ENCODE measurements at places on chromosomes 2 and 18.

DNA sequence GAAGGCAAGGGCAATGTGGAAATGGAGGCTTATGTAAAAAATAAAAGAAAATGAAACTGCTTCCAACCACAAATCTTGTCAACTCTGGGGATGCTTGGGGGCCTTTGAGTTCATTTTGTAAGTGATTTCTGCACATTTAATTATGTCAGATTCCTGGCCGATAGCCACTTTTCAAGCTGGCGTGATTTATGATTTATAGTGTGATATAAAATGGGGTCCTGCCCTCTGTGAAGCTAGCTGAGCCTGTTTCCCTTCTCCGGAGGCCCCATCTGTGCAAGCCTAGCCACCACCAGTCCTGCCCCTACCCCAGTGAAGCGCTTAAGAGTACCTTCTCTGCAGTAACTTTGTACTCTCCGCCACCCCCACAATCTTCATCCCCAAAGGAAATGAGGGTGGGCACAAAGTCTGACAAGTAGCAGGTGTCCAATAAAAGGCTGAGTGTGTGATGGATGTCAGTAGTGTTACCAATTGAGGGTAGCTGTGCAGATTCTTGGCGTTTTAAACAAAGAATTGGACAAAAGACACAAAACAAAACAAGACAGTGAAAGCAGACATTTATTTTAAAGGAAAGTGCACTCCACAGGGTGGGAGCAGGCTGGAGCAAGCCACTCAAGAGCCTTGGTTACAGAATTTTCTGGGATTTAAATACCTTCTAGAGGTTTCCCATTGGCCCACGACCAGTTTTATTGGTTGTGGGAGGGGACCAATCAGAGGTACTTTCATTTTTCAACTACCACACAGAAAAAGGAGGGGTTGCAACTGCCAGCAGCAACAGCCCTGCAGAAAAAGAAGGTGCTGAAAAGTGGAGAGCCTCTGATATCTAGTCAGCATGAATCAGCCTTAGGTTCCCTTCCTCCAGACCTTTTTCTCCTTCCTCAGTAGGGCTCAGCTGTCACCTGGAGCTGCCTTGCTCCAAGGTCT lies 39.0 kb upstream of the SIX3 start:
- DNase-seq = no peak

GRCh38 chr2:6446938-6447608 lies 418.6 kb downstream of the CMPK2 start:
- DNase-seq = no peak

DNA sequence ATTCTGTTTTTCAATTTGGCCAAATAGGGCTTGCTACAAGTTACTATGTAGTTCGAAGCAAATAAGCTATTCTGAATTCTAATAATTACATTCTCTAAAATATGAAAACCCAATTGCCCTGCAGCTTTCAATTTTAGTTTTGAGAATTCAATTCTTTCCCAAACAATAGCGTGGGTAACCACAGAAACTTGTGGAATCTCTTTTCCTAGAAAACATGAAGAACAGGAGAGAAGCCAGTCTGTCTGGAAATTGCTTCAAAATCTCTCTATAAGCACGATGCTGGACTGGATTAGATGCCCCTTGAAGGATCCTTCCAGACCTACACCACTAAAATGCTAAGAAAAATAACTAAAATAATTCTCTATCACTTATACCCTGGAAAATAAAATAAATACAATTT lies 115.0 kb downstream of the THADA start:
- no peak for DNase-seq

GRCh38 chr2:124079045-124079444 lies 54.0 kb downstream of the CNTNAP5 start:
- no peak for DNase-seq

DNA sequence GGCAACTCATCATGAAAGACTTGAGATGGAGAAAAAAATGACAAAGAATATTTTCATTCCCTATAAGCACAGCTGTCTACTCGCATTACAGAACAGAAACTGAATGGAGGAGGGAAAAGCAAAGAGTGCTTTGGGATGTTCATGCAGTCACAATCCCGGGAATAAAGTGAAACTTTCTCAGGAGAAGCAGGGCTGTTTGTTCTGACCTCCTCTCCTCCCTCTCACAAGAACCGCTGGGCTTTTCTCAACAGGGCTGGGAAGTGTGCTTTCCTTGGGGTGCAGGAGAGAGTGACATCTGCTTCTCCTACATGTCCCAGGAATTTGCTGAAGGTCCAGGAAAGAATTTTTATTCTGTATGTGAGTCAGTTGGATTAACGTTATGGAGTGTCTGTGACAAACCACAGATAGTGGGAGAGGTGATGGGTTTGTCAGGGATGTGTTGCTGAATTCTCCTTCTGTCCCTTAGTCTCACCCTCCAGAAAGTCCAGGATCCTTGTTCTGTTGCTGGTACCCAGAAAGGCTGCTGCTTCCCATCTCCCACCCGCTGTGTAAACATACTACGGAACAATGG lies 125.6 kb downstream of the HRH4 start:
- DNase-seq = no peak

- no peak for DNase-seq
These were observed 692.0 kb upstream of the FAM98A start for GRCh38 chr2:34291076-34291475.

DNA sequence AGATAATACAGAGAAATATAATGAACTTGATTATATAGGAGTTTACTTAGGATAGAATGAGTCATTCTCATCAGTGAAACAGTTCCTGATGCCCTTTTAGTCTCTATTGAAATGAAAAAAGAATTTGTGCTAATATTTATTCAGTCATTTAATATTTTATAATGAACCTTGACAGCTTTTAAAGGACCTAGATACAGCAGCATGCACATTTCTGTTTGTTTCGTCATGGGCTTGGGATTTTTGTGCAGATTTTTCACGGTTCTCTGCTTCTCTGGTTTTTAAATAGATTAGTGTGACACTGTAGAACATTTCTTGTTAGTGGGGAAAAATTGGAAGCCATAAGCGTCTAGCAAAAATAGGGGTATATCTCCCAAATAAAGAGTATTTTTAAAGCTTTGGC lies 60.7 kb downstream of the NABP1 start:
- no peak for DNase-seq

- no peak for DNase-seq
These were observed 36.8 kb downstream of the ARMC9 start for GRCh38 chr2:231235217-231235616.

GRCh38 chr2:197360744-197361156 lies 50.2 kb upstream of the ANKRD44 start:
- no peak for DNase-seq

GRCh38 chr2:44952143-44952805 lies 10.8 kb downstream of the SIX3 start:
- DNase-seq = peak; percentile 18

- no peak for DNase-seq
These were observed 195.9 kb upstream of the DTNA start for GRCh38 chr18:34514238-34514637.

DNA sequence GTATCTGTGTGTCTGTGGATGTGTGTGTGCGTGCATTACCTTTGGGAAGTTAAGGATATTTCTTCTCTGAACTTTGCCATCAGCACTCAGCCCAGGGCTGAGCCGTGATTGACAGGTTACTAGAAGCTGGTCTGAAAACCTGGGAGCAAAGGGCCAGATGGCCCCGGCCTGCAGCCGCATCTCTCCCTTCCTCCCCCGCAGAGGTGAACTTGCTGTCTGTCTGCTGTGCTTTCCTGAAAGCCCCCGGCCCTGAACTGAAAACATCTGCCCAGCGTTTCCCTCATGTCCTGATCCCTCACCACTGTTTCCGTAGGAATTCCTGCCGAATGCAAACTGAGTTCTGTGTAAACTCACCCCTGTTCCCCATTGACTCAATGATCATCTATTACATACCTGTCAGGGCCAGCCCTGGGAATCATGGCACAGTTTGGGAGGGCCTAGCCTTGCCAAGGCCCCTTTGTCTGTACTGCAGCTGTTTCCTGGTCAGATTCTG lies 45.8 kb downstream of the MYCN start:
- DNase-seq = no peak

- no peak for DNase-seq
These were observed 327.4 kb upstream of the HS6ST1 start for GRCh38 chr2:128646091-128646490.

- DNase-seq = no peak
These were observed 893.3 kb upstream of the TMEFF2 start for GRCh38 chr2:193088026-193088425.

GRCh38 chr2:206845877-206846276 lies 80.5 kb downstream of the FASTKD2 start:
- no peak for DNase-seq

DNA sequence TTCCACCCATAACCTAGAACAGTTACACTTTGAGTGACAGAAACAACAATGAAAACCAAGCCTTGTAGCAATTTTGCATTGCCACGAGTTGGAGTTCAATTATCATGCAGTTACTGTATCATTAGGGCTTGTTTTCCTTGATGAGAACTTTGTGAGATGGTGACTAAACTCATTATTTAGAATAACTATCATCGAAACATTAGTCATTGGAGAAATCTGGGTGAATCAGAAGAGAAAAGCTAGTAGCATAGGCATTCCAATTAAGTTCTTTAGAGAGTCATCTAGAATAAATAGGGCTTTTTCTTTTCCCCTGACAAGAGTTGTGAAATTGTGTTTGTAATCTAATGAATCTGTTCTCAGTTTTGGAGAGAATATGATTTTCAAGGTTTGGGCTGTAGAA lies 122.8 kb upstream of the DOCK10 start:
- DNase-seq = no peak

DNA sequence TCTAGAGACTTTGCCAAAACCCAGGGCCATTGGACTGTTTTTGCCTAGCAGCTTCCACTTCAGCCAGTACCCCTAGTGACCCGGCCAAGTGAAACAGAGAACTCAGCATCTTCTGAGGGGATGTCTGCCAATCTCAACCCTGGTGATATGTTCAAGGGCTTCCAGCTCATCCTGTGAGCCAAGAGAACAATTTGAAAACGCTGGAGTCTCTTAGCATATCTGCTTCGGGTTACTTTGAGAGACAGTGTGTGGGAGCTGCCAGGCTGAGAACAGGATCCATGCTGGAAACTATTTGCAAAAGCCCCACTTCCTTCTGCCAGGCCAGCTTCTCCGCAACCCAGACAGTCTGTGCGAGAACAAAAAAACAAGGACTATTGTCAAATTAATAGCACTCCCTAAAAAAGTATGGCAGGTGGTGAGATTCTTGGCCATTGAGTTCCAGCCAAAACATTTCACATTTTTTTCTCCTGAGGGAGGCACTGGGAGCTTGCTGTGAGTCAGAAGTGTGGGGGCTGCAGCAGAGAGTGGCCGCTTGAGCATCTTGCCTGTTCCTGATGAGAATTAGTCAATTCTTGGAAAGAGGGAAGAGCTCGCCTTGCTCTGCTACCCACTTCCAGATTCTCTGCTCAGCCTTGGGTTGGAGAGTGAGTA lies 395.6 kb upstream of the TRIB2 start:
- peak; percentile 66 for DNase-seq

GRCh38 chr18:27412556-27412955 lies 227.4 kb upstream of the CHST9 start:
- no peak for DNase-seq

DNA sequence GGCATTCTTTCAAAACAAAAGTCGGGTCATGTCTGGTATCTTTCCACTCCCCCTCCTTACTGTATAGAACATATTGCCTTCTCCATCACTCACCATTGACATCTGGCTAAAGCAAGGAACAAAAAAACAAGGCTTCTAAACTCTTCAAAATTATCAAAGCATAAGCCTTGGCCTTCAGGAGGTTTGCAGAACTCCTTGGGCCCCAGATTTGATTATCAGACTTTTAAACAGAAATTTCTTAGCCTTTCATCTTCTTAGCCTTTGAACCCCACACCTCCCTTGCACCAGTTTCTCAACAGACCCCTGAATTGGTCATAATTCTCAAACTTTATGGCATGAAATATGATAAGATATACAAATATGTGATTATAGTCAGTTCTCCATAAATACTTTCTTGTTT lies 59.8 kb upstream of the XDH start:
- DNase-seq = no peak

- no peak for DNase-seq
These were observed 182.0 kb upstream of the LINC00305 start for GRCh38 chr18:64330931-64331330.

GRCh38 chr18:10669441-10670100 lies 143.7 kb downstream of the NAPG start:
- no peak for DNase-seq

DNA sequence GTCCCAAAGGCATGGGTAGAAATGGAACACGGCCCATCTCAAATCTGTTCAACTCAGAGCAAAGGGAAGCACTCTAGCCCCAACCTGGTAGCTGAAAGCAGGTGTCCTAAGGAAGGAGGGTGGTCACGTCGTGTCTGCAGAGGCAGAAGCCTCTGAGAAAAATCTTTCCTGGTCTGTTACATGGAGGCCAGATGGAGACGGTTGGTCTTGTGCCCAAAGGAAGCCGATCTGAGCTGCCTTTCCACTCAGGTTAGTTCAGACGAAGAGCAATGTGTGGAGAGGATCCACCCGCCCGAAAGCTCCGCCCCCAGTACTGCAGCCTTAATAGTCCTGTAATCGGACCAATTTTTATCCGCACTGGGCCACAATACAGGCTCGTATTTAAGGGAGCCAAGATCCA lies 54.9 kb upstream of the AMMECR1L start:
- no peak for DNase-seq

GRCh38 chr2:59093571-59093970 lies 852.4 kb upstream of the FANCL start:
- DNase-seq = no peak

- no peak for DNase-seq
These were observed 690.4 kb upstream of the NRXN1 start for GRCh38 chr2:51722311-51722710.

GRCh38 chr2:181178823-181179412 lies 198.5 kb downstream of the UBE2E3 start:
- DNase-seq = no peak

DNA sequence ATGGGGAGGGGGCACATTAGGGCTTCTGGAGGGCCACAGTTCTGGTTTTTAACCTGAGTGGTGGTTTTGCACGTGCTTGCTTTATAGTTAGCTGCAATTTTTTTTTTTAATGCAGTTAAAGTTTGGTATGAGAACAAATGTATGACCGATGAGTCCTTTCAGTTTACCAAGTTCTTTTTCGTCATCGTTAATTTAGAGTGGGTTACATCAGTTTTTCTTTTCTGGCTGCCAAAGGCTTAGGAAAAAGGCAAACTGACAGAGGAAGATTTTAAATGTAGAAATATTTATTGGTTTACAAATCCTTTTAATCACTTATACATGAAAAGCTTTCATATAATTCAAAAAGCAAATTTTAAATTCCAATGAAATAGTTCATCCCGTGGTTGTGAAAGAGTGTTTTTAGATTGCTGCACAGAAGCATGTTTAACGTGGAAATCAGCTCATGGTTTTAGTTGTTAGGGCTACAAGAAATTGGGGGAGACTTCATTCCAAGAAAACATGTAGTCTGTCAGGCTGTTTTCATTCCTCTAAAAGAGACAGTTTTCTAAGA lies 82.9 kb downstream of the MSH2 start:
- no peak for DNase-seq

DNA sequence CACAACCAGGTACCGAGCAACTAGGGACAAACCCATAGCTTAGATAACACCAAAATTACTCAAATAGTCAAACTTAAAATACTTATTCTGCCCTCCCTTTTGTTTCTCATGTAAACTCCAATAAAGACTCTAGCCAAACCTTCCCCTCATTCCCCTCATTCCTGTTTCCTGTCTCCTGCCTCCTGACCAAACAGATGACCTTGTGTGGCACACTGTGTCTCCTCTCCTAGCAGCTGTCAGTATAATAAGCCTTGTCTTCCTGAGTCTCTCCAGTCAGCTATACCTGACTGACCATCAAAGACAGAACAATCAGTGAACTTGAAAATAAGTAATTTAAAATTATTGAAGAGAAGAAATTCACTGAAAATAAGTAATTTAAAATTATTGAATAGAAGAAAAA lies 14.3 kb downstream of the SULT1C4 start:
- no peak for DNase-seq
